ENCODE measurements at places on chromosomes 1 and 21. TPM values are rescaled to one million over a fixed set of nuclear protein-coding genes. Genes with fewer than 3 reads are reported as not detected.

BECN2 gene
- total RNA-seq, result not detected

BCL2L15 gene
- total RNA-seq, result 0.08 TPM

GLUL gene
- total RNA-seq, result 632 TPM

CENPL gene
- 4.2 TPM for total RNA-seq

- peak overlapping the region; percentile 98 for H3K27ac ChIP-seq
- H3K4me3 ChIP-seq, result no peak overlapping the region
- H3K27me3 ChIP-seq, result no peaks in the 10 kb centered on the region
- DNase-seq, result no peak
- peaks cover 4% of the 10 kb centered on the region for H3K36me3 ChIP-seq
Measured at GRCh38 chr1:206702803-206703202, 18.1 kb downstream of the MAPKAPK2 start.

- no peak overlapping the region for H3K4me3 ChIP-seq
- H3K36me3 ChIP-seq, result no peaks in the 10 kb centered on the region
- H3K4me1 ChIP-seq, result peaks cover 31% of the 10 kb centered on the region
- no peaks in the 10 kb centered on the region for H3K27me3 ChIP-seq
- H3K27ac ChIP-seq, result no peak overlapping the region
Measured at GRCh38 chr1:15678578-15678977, 5.5 kb upstream of the PLEKHM2 start.

- H3K27me3 ChIP-seq, result no peaks in the 10 kb centered on the region
- H3K4me1 ChIP-seq, result no peaks in the 10 kb centered on the region
- no peak for DNase-seq
- H3K27ac ChIP-seq, result no peak overlapping the region
- no peaks in the 10 kb centered on the region for H3K36me3 ChIP-seq
Measured at GRCh38 chr1:25117233-25117823, 115.0 kb downstream of the SYF2 start.

DNA sequence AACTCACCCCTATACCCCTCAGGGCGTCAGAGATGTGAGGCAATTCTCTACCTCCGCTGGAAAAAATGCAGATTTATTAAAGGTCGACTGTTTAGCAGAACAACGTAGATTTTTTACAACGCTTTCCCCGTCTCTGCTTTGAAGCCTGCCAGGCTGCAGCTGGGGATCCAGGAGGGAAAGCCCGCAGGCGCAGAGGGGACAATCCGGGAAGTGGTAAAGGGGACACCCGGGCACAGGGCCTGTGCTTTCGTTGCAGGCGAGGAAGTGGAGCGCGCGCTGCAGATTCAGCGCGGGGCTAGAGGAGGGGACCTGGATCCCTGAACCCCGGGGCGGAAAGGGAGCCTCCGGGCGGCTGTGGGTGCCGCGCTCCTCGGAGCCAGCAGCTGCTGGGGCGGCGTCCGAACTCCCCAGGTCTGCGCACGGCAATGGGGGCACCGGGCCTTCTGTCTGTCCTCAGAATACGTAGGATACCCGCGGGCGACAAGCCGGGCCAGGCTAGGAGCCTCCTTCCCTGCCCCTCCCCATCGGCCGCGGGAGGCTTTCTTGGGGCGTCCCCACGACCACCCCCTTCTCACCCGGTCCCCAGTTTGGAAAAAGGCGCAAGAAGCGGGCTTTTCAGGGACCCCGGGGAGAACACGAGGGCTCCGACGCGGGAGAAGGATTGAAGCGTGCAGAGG is 5.5 kb downstream of the SIM2 start:
- H3K4me3 ChIP-seq, result no peak overlapping the region
- peaks cover 68% of the 10 kb centered on the region for H3K27me3 ChIP-seq
- H3K27ac ChIP-seq, result no peak overlapping the region

DNA sequence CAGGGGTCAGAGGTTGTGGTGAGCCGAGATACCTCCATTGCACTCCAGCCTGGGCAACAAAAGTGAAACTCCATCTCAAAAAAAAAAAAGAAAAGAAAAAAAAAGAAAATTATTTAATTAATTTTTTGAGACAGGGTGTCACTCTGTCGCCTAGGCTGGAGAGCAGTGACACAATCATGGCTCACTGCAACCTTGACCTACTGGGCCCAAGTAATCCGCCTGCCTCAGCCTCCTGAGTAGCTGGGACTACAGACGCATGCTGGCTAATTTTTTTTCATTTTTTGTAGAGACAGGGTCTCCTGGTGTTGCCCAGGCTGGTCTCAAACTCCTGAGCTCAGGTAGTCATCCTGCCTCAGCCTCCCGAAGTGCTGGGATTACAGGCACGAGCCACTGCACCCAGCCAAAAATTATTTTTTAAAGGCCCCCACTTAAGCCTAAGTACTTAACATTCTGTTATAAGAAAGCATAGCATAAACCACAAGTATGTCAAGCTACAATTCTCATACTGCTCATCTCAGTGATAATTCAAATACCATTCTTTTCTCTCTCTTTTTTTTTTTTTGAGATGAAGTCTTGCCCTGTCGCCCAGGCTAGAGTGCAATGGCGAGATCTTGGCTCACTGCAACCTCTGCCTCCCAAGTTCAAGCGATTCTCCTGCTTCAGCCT is 19.9 kb downstream of the NUCKS1 start:
- no peak for DNase-seq
- H3K27ac ChIP-seq, result no peak overlapping the region
- peaks cover 24% of the 10 kb centered on the region for H3K36me3 ChIP-seq
- no peaks in the 10 kb centered on the region for H3K27me3 ChIP-seq
- no peak overlapping the region for H3K4me3 ChIP-seq
- no peaks in the 10 kb centered on the region for H3K4me1 ChIP-seq

- no peaks in the 10 kb centered on the region for H3K36me3 ChIP-seq
- no peak overlapping the region for H3K27ac ChIP-seq
- no peak overlapping the region for H3K4me3 ChIP-seq
Measured at GRCh38 chr21:35211782-35212181, 162.7 kb upstream of the RUNX1 start.

DNA sequence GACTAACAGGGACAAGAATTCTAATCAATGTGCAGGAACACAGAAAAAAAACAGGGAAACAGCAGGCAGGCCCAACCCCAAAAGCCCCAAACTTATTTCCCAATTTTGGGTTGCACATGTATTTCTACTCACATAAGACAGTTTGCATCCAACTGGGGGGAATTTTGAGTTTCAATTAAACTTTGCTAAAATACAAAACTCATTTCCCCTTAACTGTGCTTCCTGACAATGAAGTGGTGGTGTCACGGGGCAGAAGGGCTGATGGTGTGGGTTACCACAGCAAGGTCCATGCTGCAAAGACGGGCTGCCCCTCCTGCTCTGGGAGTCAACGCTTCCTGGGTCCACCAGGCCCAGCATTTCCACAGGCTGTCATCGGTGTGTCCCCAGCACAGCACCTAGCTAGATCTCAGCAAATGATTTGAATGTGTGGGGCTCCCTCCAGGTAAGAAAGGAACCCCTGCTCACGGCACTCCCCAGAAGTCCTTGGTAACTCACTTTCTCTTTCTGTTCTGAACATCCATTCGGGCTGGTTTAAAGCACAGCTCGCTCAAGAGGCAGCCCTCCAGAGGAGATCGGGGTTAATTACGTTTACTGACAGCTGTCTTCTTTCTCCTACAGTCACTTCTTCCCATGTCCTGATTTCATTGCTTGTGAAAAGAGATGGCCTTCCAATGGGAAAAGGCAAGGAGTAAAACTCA is 27.4 kb downstream of the HIVEP3 start:
- DNase-seq, result no peak
- H3K4me3 ChIP-seq, result peak overlapping the region; percentile 39
- H3K36me3 ChIP-seq, result no peaks in the 10 kb centered on the region
- peaks cover 37% of the 10 kb centered on the region for H3K4me1 ChIP-seq

DNA sequence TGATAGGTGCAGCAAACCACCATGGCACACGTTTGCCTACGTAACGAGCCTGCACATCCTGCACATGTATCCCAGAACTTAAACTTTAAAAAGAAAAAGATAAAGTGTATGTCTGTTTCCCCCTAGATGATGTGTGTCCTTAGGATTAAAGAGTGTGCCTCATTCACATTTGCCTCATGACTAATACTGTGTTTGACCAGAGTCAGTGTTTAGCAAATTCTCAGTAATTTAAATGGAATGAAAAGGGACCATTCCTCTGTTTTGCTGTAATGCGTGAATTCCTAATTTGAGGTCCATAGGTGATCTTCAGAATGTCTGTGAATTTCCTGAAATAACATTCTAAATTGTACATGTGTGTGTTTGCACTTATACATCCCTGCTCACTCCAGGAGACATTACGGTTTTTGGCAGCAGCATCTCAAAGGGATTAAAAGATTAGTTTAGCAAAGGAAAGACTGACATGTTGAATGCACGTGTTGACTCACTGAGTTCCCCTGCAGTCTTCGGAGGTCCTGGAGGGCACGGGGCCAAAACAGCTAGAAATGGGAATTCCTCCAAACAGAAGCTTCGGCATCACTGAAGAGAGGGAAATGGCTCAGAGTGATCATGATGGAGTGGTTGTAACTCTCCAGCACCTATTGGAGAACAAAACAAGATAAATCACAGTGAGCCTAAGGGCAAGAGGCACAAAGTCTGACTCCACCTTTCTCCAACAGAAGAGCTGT is 19.1 kb upstream of the SLC35F3 start:
- no peak overlapping the region for H3K27ac ChIP-seq
- H3K4me3 ChIP-seq, result no peak overlapping the region
- H3K27me3 ChIP-seq, result no peaks in the 10 kb centered on the region
- DNase-seq, result no peak
- H3K36me3 ChIP-seq, result no peaks in the 10 kb centered on the region
- no peaks in the 10 kb centered on the region for H3K4me1 ChIP-seq

DNA sequence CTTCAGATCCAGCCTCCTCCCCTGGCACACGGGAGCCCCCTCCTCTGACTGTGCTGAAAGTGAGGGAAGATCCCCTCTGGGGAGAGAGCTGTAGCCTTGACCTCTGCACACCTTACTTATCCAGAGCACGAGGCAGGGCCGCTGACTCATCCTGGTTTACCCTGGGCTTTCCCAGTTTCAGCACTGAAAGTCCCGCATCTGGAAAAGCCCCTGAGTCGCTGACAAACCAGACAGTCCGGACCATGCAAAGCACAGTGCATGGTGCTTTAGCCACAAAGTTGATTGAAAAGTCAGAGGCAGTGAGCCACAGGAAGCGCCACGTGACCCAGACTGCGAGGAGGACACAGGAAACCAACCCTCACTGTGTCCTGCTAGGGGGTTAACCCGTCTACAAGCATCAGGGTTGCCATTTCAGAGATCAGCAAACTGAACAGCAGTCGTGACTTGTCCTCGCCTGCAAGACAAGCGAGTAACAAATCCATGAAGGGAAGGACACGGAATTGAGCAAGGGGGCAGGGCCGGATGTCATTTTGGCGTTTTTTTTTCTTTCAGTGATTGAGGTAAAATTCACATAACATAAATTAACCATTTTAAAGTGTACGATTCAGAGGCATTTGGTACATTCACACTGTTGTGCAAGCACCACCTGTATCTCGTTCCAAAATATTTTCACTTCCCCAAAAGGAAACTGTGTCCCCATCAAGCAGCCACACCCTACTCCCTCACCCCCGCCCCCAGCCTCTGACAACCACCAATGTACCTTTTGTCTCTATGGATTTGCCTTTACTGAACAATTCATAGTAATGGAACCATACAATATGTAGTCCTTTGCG is 19.9 kb upstream of the IFNGR2 start:
- H3K27me3 ChIP-seq, result no peaks in the 10 kb centered on the region
- H3K27ac ChIP-seq, result peak overlapping the region; percentile 59
- H3K36me3 ChIP-seq, result no peaks in the 10 kb centered on the region

- no peaks in the 10 kb centered on the region for H3K4me1 ChIP-seq
- H3K27ac ChIP-seq, result no peak overlapping the region
- no peaks in the 10 kb centered on the region for H3K36me3 ChIP-seq
- H3K27me3 ChIP-seq, result no peaks in the 10 kb centered on the region
- peak; percentile 91 for DNase-seq
- no peak overlapping the region for H3K4me3 ChIP-seq
Measured at GRCh38 chr1:23772049-23772853, 6.0 kb upstream of the PITHD1 start.

DNA sequence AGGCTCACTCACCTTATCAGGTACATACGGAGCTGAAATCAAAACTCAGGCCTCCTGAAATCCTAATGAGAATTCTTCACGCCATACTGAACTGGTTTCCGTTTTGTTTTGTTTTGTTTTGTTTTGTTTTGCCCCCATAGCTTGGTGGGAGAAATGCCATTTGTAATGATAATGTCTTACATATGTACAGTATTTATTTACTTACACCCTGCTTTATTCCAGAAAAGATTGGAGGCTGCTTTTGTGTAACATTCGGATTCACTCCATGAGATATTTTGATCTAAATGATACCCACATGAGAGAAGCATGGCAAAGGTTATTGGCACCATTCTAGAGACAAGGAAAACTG is 84.7 kb downstream of the EPHB2 start:
- H3K4me1 ChIP-seq, result no peaks in the 10 kb centered on the region
- H3K4me3 ChIP-seq, result no peak overlapping the region
- H3K27ac ChIP-seq, result no peak overlapping the region

- no peak overlapping the region for H3K27ac ChIP-seq
- H3K27me3 ChIP-seq, result no peaks in the 10 kb centered on the region
- H3K4me3 ChIP-seq, result no peak overlapping the region
- DNase-seq, result peak; percentile 32
- H3K36me3 ChIP-seq, result no peaks in the 10 kb centered on the region
Measured at GRCh38 chr1:230798491-230798890, 51.3 kb downstream of the CAPN9 start.

GRCh38 chr1:100995198-100995988 is 30.2 kb downstream of the DPH5 start:
- H3K27ac ChIP-seq, result peak overlapping the region; percentile 30
- no peak for DNase-seq
- H3K4me1 ChIP-seq, result no peaks in the 10 kb centered on the region
- no peaks in the 10 kb centered on the region for H3K27me3 ChIP-seq
- no peak overlapping the region for H3K4me3 ChIP-seq

DNA sequence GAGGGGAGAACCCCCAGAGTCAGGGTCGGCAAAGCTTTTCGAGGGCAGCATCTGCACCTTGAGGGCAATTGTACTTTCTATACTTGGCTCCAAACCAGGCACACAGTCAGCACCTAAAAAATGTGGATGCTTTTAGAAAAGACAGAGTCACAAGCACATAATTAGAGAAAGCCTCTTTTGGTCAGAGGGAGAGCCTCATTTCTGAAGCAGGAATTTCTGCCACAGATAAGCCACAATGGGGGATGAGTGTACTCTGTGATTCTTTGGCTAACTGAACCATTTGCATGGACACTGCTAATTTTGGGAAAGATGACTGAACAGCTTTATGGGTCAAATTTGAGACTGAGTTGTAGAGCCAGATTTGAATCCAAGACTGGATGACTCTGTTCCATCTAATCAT is 635.7 kb downstream of the KIF26B start:
- H3K36me3 ChIP-seq, result no peaks in the 10 kb centered on the region
- H3K27me3 ChIP-seq, result no peaks in the 10 kb centered on the region
- no peak for DNase-seq
- no peak overlapping the region for H3K4me3 ChIP-seq
- no peaks in the 10 kb centered on the region for H3K4me1 ChIP-seq
- H3K27ac ChIP-seq, result no peak overlapping the region

- no peaks in the 10 kb centered on the region for H3K27me3 ChIP-seq
- no peak for DNase-seq
- no peak overlapping the region for H3K27ac ChIP-seq
- H3K4me3 ChIP-seq, result no peak overlapping the region
Measured at GRCh38 chr1:164325786-164326185, 233.2 kb upstream of the PBX1 start.
